ENCODE measurements at places on chromosomes 11 and 22. TPM values are rescaled to one million over a fixed set of nuclear protein-coding genes. Genes with fewer than 3 reads are reported as not detected.

- DNase-seq = peak; percentile 13
These were observed 89.5 kb downstream of the WNT7B start for GRCh38 chr22:45887202-45888131.

- no peak for DNase-seq
These were observed 47.1 kb downstream of the INSC start for GRCh38 chr11:15161790-15162189.

DNA sequence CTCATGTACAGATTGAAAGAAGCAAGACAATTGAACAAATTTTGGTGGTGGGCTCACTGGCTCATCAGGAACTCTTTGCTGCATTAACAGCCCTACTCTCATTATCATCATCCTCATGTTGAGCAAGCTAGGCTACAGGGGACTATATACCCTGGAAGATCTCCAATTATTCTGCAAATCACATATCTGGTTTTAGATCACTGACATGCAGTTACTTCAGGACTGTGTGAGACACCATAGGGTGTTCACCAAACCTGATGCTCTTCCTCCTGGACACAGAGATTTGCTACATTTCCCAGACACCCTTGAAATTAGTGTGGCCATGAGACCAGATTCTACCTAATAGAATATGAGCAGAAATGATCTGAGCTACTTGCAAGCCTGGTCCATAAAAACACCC is 23.0 kb upstream of the ME3 start:
- DNase-seq = no peak

GRCh38 chr22:35148866-35149548 is 83.0 kb downstream of the ISX start:
- no peak for DNase-seq

DNA sequence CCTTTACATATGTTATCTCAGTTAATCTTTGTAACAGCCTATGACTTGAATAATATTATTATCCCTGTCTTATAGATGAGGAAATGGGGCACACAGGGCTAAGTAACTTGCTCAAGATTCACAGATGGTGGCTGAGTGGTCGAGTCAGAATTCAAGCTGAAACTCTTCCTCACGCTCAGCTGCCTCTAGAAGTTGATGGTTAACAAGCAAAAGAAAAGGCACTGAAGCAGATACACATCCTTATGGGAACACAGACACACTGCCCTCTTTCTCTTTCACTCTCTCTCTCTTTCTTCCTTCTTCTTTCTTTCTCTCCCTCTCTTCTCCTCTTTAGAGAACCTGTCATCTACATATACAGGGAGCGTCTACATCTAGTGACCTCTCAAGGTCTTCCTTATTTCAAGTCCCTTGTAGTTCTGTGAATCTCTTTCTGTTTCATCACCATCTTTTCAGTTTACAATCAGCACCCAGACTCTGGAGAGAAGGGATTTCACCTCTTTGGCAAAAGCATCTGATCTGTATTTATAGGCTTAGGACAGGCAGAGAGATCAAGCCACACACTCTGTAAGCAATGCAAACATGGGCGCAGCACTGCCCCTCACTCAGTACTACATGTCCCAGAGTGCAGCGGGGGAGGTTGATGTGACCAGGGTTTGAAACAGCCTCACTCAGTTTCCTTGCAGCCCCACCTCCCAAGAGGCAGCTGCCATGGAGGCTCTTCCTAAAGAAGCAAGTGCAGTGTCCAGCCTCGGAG is 75.7 kb downstream of the GRAMD1B start:
- DNase-seq = no peak

Gene CDON
- 20.9 TPM for total RNA-seq

Gene MRGPRX3
- total RNA-seq = not detected

Gene POU2F3
- not detected for total RNA-seq

Measured in right cardiac atrium (tissue), 5 donors.